ENCODE measurements at places on chromosomes 2 and 18. TPM values are rescaled to one million over a fixed set of nuclear protein-coding genes. Genes with fewer than 3 reads are reported as not detected.

RAB12 gene
- 20.9 TPM for total RNA-seq

SEPTIN10 gene
- total RNA-seq, result 0.39 TPM

- no peak for DNase-seq
These were observed 82.1 kb downstream of the EIF2AK3 start for GRCh38 chr2:88545118-88545517.

EPHA4 gene
- total RNA-seq, result 65.5 TPM

DNA sequence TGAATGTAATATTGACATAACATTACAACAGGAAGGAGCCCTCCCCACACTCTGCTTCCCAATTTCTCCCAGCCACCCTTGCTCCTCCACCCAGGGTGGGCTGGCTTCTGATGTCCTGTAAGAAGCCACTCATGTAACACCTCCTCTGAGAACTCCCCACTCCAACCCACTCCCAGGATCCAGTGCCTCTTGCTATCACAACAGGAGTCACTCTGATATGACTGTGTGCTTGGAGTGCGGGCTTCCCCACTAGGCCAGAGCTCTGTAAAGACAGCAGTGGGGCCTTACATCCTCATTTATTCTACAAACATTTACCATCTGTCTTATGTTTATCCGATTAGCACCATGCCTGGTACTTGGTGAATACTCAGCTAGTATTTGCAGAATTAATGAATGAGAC lies 65.1 kb downstream of the PTGR3 start:
- no peak for DNase-seq

- no peak for DNase-seq
These were observed 45.1 kb upstream of the MAL start for GRCh38 chr2:94980406-94980805.

DNA sequence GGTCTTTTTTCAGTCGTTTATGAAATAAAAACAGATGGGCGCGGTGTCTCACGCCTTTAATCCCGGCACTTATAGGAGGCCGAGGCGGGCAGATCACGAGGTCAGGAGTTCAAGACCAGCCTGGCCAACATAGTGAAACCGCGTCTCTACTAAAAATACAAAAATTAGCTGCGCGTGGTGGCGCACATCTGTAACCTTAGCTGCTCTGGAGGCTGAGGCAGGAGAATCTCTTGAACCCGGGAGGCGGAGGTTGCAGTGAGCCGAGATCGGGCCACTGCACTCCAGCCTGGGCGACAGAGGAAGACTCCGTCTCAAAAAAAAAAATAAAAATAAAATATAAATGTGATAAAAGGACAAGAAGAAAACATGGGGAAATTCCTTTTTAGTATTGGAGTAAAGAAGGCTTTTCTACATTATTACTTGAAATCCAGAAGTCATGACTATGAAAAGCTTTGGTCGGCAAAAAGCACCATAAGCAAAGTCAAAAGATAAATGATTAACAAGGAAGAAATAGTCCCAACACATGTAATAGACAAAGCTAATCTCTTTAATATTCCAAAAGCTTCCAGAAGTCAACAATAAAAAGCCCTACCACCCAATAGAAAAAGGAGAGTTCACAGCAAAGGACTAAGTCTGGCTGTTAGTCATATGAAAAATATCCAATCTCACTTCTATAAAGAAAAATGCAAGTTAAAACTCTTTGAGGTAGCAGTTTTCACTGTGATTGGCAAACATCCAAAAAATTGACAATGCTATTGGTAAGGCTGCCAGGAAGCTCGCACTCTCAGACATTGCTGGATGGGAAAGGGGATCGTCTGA lies 1.4 kb upstream of the FAM168B start:
- no peak for DNase-seq

DNA sequence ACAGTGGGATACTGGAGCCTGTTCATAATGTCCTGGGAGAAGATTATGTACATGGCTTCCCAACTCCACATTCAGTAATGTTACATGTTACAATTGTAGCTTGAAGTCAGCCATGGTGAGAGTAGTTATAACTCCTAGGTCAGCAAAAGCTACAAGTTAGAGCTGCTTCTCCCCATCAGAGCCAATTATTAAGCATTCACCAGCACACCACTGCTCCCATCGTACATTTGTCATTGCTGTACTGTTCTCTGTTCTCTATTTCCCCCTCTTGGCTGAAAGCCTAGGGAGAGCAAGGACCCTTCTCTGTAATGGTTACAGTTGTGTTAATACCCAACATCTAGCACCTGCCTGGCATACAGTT lies 5.3 kb upstream of the TLK1 start:
- no peak for DNase-seq

DAW1 gene
- total RNA-seq, result not detected

Measured in CD8-positive, alpha-beta T cell (primary cell).